Ureter (tissue), 1 donor: ENCODE measurements at places on chromosomes 7 and 10. TPM values are rescaled to one million over a fixed set of nuclear protein-coding genes. Genes with fewer than 3 reads are reported as not detected.
A peak's percentile ranks its signal among the peaks of the same experiment; 100 is the strongest.

Gene PPP1R9A
- total RNA-seq = 39.5 TPM

Gene BRI3
- 141 TPM for total RNA-seq

GRCh38 chr10:108899670-108900069 is 1023.6 kb downstream of the XPNPEP1 start:
- DNase-seq = no peak

GRCh38 chr10:129755158-129755591 is 208.9 kb downstream of the EBF3 start:
- DNase-seq = peak; percentile 27

Gene ZP3
- total RNA-seq = 23.3 TPM

GRCh38 chr7:37251222-37251621 is 197.4 kb downstream of the ELMO1 start:
- no peak for DNase-seq

DNA sequence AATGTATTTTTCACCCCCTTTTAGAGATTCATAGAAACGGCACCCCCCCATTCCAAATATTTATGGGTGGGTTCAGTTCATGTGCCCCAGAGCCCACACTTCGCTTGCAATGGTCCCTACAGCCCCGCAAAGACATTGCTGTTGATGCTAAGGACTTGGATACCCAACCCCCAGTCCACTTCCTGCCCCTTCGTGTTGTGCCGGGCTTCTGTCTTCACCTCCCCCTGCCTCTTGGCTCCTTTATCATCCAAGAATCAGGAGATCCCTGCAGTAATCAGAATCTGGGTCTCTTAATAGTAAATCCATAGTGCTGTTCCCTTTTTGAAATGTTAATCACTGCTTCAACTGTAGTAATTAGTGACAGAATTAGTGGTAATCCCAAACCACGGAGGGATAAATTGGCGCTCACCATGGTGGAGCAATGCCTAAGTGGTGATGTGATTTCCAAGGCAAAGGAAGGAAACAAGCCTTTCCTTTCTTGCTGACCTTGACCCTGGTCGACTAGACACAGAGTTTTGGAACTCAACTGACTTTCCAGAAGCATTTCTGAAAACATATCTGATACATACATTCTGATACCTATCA is 67.7 kb downstream of the HK1 start:
- DNase-seq = no peak

GRCh38 chr7:73932364-73932763 is 71.4 kb downstream of the TMEM270 start:
- DNase-seq = no peak

Gene KCNH2
- 17.7 TPM for total RNA-seq

DNA sequence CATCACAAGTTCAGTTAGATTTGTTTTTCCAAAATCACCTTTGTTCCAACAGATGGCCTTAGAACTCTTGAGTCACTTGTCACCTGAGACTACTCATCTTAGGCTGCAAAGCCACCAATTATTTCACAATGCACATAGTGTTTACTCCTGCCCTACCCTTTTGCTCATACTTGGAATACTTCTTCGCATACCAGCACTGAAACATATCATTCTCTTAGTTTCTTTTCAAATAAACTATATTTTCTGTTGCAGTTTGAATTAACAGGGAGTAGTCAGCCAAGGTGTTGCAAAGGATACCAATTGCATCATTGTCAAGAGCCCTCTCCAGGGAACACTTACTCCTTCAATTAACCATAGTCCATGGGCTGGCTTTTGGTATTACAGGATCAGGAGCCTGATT is 71.0 kb downstream of the CASD1 start:
- no peak for DNase-seq

DNA sequence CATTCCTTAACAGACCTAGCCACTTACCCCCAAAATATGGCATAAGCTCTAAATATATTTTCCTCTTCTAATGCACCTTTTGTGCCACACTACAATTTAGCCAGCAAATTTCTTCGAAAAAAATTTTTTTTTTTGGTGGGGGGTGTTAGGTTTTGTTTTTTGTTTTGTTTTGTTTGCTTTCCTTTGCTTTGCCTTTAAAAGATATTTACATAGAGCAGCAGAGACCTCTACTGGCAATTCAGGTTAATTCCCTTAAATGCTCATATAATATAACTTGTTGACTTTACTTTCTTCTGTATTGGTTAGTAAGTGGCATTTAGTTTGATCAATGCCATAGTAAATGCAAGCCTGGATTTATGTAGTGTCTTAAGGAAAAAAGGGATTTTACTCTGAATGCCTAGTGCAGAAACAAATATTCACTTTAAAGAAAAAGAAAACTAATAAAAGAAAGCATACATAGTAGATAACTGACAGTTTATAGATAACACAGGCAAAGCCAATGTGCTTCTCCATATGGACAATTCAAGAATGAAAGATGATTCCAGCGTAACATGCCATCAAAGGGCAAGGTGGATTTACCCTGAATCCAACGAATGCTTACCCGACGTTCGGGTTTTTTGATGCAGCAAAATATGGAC is 1250.6 kb downstream of the GATA3 start:
- no peak for DNase-seq

DNA sequence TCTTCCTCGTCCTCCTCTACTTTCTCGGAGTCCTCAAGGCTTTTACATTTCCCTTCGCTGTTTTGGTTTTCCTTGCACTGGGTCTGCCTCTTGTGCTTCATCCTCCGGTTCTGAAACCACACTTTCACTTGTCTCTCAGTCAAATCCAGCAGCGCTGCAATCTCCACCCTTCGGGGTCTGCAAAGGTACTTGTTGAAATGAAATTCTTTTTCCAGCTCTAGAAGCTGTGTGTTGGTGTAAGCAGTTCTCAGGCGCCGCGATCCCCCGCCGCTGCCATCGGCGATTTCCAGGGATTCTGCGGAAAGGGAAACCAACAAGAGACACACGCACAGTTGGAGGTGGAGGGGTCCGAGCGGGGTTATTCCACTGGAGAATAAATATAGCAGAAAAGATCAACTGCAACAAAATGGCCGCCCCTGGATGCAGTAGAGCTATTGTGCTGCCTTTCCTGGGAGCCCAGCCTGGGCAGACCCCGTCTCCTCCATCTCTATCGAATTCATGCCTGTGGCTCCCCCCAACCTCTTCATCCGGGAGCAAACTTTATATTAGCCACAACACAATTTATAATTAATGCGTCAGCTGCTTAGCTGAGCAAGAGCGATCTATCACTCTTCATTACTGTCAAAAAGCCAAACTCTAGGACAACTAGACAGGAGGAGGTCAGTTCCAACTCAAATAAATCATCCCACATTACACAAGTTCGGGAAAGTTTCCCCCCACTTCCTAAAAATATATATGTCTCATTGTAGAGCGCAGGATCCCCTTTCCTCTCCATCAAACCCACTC is 1.1 kb downstream of the HOXA2 start:
- no peak for DNase-seq

Gene ZNF503
- 25.2 TPM for total RNA-seq

Gene SLC16A9
- 8.0 TPM for total RNA-seq

- no peak for DNase-seq
Measured at GRCh38 chr7:1530946-1531262, 402 bp downstream of the MAFK start.

Gene TDRD1
- total RNA-seq = 0.23 TPM

DNA sequence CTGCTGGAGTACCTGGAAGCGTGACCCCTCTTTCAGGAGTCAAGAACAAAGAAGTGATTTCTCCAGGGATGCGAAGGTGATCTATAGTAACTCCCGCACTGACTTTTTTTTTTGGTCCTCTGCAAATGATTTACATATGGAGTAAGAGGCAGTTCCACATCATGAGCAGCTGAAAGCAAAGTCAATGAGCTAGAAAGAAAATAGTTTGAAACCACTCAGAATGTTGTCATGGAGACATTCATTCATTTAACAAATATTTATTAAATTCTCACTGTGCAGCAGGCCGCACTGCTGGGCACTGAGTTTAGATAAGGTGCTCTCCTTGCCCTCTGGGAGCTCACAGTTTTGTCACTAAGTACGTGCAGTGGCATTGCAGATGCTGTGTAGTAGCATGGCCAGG is 206.7 kb downstream of the CAMK1D start:
- DNase-seq = no peak

DNA sequence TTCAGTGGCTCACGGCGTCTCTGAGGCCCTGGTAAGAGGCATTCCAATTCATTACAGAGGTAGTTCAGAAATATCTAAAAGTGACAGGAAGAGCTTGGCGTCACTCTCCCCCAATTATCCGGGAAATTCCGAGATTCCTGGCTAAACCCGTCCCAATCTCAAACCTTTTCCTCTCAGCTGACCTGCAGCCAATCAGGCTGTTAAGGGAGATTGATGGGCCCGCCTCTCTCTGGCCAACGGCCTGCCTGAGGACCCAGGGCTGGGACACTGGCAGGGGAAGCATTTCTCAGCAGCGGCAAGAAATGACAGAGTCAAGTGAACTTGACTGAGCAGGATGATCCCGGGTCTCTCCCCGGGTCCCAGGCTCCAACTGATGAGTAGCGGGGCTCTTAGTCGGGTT is 72.3 kb downstream of the EBF3 start:
- no peak for DNase-seq

- no peak for DNase-seq
Measured at GRCh38 chr7:41824284-41824683, 121.4 kb upstream of the INHBA start.

DNA sequence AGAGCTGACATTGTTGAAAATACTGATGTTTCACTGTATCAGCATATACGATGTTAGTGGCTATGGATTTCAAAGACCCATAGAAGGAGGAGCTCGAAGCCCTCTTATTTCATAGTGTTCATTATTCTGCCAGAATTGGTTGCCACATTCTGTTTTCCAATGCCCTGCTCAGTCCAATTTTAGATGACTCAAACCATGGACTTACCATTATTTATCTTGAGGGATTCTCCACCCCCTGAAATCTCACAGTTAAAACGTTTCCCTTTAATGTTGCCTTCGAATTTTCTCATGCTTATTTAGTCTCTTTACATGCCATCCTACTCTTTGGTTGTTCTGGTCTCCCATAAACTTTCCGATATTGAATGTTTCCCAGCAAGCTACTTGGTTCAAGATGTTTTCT is 264.5 kb downstream of the HDAC9 start:
- no peak for DNase-seq

DNA sequence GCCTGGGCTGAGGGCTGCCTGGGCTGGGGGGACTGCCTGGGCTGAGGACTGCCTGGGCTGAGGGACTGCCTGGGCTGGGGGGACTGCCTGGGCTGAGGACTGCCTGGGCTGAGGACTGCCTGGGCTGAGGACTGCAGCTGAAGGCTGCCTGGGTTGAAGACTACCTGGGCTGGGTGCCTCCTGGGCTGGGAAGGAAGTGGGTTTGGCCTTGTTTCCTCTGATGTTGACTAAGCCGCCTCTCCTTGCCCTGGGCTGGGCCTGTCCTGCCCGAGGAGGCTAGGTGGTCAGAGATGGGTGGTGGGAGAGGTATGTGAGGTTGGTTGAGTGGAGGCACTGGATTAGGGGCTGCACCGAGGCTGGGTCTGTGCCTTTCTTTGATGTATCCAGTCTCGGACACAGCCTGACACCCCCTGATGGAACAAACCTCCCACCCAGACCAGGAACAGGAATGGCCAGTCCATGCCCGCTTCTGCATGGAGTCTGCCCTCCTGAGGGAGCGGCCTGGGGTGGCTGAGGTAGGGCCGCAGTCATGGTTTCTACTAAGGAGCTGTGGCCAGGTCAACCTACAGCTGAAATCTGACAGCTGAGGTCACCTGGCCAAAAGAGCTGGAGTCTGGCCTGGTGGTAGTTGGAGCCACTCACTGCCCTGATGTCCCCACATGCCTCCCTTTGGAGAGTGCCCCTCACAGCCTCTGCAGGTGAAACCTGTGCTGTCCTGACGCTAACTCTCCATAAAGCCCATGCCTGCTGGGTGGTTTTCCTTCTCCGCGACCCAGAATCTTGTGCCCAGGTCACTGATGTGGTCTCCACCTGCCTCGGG is 22.3 kb downstream of the SCART1 start:
- no peak for DNase-seq

DNA sequence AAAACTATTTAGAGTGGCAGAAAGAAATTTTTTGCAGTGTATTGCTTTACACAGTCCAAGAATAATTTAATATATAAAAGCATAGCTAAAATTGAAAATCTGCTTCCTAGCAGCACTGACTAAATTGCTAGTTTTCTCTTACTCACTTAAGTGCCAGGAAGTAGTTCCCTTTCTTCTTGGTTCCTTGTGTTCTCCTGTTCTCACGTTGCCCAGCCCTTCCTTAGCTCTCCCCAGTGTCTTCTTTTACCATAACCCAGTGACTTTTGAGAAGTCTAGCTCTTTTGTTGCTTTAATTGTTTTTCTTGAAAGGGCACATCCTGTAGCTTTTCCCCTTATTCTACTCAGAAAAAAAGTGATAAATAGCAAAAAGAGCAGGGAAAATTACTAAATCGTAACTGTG is 215.5 kb downstream of the THSD7A start:
- DNase-seq = no peak

- no peak for DNase-seq
Measured at GRCh38 chr10:5530412-5530806, 5.6 kb downstream of the CALML3 start.

GRCh38 chr7:16695621-16696237 is 49.7 kb downstream of the BZW2 start:
- DNase-seq = no peak

DNA sequence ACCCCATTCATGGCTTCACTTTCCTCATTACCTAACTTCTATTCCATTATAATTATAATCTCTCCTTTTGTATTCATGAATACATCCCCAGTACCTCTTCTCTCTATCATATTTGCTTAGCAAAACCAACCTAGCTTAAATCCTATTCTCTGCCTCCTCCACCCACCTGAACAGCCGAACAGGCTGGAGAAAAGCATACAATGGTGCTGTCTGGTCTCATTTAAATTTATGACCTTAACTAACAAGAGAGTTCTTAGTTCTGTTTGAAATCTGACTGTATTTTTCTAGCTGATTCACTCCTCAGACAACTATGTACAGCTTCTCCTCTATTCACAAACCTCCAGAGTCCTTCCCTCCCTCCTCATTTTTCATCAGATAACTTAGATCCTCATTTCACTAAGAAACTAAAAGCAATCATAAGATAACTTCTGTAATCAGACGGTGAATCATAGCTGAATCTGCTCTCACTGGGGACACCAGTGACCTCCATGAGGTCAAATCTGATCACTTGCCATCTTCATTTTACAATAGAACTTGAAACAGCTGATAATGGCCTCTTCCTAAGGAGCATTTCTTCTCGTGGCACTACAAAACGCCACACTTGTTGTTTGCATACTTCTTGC is 233.9 kb upstream of the AOAH start:
- DNase-seq = no peak

DNA sequence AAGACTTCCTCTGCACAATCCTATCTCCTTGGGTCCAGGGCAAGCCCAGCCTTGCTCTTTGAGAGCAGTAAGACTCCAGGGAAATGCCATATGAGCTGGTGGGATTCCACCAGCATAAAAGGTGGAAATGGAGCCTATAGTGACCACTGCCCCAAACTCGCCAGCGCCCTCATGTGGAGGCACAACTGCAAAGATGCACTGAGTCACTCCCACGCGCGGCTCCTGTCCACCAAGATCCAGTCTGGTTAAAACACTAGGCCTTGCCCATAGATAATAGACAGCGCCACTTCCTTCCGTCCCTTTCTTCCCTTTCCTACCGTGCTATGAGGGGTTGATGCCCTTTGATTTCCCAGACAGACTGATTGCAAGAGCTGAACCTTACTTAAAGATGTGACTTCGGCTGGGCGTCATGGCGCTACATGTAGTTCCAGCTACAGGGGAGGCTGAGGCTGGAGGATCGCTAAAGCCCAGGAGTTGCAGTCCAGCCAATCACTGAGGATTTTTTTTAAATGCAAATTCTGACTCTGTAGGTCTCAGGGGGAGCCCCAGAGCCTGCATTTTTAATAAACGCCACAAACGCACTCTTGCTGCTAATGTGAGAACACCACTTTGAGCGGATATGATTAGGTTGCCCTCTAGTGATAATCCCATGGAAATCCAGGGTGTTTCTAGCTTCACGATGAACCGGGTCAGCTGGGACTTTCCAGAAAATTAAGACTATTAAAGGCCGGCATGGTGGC is 136.5 kb downstream of the EPC1 start:
- DNase-seq = no peak
